EH (cell line): ENCODE measurements at places on chromosomes 12 and 14.

GRCh38 chr12:117994551-117995438, 21.7 kb upstream of the RFC5 start:
- no peak for DNase-seq

- DNase-seq: no peak
Observed at GRCh38 chr14:33369972-33370371, 431.3 kb downstream of the NPAS3 start.

GRCh38 chr14:89331398-89331797, 85.6 kb downstream of the FOXN3 start:
- no peak for DNase-seq

DNA sequence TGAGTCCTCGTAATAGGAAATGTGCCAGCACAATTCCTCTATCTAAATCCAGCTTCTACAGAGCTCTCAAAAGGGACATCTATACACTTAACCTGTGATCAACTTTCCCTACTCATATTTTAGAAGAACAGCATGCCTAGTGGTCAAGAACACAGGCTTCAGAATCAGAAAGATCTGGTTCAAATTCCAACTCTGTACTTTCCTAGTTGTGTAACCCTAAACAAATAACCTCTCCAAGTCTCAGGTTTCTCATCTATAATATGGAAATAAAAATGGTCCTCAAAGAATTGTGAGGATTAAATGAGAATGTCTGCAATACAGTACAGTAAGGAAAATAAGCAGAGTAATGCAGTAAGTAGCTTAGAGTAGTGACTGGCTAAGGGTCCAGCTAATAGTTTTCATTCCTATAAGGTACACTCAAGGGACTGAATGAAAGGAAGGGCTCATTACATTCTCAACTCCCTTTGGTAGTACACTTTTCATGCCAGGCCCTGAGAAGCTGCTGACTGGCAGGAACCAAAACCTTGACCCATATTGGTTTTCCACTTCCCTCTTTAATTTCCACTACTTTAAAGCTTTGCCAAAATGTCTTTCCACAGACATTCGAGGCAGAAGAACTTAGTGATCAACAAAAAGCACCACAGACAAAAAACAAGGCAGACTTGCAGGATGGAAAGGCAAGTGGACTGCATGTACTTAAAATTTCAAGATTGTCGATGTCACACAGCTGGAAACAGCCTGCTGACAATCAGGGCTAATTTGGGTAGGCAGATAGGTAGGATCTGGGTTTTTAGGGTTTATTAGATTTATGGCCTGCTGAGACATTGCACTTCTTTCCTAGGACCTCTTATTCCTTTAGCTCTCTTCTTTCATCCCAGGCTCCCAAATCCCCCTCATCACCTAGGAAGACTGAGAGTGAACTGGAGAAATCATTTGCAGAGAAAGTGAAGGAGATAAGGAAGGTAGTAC, 4.3 kb downstream of the CCDC196 start:
- no peak for DNase-seq

GRCh38 chr14:51715250-51715649, 63.5 kb downstream of the FRMD6 start:
- DNase-seq: no peak

DNA sequence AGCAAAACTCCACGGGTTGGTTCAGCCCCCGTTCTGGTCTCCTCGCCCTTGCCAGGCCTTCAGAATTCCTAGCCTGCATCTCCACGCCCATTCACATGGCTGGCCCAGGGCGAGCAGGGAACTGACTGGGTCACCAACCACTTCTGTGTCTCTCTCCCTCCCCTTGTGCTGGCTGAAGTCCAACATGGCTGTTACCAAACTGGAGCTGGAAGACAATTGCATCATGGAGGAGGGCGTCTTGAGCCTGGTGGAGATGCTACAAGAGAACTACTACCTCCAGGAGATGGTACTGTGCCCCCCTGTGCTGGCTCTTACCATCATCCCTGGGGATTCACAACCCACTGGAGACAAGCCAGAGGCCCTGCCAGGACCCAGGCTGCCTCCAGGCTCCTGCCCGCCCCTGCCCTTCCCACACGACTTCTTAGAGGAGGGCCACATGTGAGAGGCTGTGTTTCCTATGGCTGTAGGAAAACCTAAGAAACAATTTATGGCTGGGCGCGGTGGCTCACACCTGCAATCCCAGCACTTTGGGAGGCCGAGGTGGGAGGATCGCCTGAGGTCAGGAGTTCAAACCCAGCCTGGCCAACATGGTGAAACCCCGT, 9.9 kb downstream of the LRRC74A start:
- peak; percentile 18 for DNase-seq

DNA sequence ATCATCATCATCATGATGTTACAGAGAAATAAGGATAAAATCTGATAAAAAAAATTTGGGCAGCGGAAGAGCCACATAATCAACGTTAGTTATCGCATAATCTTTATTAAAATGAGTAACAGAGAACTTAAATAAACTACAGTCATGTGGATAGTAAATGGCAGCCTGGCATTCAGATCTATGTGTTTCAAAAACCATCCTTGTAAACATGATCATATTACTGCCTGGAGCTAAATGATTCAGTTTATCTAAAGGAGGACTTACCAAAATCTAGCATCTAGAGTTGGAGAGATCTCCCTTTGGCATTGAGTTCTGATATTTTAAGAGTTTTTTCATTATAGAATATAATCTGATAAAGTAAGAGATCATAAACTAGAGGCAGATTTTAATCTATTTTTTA, 200.1 kb upstream of the MGAT4C start:
- DNase-seq: no peak

- no peak for DNase-seq
Observed at GRCh38 chr14:28061006-28061405, 705.6 kb upstream of the FOXG1 start.

- peak; percentile 49 for DNase-seq
Observed at GRCh38 chr12:101670007-101670671, 27.3 kb upstream of the CHPT1 start.

DNA sequence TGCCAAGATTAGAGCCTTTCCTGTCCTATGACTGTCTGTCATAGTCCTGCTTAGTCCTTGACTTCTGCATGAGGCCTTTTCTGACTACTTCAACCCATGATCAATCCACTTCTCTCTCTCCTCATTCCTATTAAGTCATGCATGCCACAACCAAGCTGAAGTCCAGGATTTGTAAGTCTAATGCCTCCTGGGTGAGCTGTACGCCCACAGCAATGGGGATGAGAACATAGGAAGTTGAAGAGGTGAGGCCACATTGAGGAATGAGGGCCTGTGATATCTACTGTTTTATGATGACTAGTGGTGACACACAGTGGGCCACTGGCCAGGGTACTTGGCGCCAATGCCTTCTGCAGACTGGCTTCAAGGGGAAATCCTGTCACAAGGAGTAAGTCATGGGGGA, 994.1 kb upstream of the TMEM132C start:
- peak; percentile 95 for DNase-seq

DNA sequence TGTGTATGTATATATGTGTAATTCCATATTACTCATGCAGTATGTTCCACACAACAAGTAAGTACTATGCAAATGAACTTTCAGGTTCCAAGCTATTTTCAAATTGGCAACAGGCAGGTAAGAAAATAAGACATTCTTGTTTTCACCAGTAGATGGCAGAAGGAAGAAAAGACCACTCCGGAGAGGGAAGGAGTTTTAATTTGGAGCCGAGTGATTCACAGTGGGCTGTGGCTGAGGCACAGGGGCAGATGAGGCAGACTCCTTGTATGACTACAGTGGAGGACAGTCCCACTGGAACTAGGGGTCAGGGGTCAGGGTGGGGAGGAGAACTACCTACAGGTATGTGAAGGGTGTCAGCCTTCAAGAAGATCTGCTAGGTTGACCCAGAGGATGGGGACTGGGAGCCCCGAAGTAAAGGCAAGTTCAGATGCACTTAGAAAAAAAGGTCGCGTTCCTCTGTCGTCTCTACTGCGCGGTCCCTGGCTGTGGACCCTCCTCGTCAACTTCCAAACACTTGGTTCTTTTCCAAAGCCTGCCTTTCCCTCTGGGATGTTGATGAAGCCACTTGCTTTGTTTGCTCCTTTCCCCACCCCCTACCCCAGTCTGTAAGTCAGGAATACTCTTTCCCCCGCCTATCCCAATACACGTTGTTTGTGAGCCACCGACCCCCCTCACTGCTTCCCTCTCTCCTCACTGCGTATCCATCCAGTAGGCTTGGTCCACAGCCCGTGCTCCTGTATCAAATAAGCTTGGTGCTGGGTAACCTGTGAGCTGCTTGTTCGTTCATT, 24.1 kb downstream of the DDX47 start:
- DNase-seq: peak; percentile 86

- DNase-seq: no peak
Observed at GRCh38 chr12:107351713-107352112, 258.4 kb upstream of the CRY1 start.

- DNase-seq: no peak
Observed at GRCh38 chr14:60189923-60190840, 25.0 kb upstream of the DHRS7 start.

DNA sequence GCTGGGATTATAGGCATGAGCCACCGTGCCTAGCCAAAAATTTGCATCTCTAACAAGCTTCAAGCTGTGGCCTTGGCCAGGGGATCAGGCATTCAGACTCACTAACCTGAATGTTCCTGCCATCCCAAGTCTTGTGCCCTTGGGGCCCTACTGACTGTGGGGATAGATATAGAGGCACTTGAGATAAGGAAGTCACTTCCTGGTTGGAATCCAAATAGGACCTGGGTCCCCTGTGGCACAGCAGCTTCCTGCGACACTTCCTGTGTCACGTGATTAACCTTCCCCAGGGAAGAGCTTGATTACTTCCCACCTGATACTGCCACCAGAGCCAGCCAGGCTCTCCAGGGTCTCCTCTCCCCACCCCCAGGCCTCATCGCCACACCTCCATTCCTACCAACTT, 128.2 kb downstream of the BCL11B start:
- no peak for DNase-seq

GRCh38 chr12:27396216-27396815, 50.2 kb upstream of the SMCO2 start:
- no peak for DNase-seq

DNA sequence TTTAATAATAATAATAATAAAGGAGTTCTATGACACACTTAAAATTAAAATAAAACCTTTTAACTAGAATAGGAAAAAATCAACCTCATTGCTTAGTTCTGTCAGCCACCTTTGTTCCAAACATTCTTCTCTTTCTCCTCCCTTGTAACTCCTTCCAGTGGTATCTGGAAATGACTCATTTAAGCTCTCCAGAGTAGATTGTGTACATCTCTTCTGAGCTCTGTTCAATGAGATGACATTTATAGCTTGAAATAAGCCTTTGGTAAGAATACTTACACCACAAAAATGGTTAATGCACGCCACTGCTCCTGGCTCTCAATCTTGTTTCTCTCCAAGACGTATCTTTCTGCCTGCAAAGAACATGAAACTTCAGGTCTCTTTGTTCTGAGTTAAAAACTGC, 70.3 kb downstream of the STAB2 start:
- DNase-seq: peak; percentile 18

GRCh38 chr12:3661028-3661427, 91.9 kb downstream of the CRACR2A start:
- DNase-seq: no peak

DNA sequence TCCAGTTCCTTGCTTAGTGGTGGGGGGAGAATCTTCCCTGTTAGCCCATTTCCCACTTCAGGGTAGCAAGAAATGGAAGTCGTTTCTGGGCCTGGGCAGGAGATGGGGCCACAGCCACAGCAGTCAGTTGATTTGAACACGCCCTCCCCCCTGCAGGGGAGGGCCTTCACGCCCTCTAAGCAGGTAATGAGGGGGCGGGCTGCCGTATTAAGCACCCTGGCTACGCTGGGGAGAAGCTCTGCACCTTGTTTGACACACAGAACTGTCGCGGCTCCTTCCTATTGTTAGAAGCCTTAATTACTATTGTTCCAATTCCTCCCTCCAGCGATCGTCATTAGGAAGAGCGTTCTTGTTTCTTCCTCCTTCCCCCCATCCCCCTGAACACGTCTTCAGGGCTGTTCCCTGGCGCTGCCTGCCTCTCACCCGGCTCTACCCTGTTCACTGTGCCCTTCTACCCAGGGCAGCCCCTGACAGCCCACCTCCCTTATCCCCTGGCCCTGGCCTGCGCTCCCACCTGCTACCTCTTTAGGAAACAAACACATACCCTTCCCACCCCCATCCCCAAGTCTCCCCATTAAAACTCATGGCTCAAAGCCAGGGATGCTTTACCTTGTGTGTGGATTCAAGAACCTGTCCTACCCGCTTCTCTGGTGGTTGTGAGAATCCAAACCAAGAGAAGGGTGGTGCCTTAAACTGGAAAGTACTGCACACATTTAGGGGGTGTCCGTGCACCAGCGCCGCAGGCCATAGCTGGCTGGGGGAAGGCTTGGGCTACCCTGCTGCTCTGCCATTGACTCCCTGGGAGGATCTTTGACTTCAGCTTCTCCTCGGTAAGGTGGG, 137.6 kb downstream of the TSPAN9 start:
- no peak for DNase-seq

DNA sequence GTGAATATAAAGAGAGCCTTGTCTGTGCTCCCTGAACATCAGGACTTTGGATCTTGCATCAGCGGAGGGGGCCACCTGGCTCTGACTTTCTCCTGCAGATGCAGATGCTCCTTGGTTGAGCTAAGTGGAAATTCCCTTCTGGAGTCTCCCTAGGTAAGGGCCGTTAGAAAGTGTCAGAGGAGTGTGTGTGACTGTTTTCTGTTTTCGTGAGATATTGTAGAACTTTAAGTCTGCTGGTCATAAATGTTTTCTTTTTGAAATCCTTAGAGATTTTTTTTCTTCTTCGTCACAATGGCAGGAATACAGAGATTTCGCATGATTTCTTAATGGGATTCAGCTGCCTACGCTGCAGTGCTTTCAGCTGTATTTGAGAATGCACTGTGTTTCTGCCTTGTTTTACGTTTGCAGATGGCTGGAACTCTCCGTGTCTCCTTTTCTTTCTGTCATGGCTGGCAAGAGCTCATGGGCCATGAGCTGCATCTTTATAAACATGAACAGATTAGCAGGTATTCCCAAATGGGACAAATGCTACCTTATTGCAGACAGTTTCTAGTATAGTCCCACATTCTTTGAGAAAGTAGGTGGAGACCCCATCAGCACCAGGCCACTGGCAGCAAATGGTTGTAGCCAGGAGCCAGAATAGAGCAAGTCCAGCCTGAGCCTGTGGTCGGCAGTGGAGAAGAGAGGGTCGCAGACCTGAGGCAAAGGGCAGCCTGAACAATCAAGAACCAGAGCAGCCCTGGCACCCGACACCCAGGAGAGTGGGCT, 76.2 kb upstream of the FRMD6 start:
- no peak for DNase-seq

DNA sequence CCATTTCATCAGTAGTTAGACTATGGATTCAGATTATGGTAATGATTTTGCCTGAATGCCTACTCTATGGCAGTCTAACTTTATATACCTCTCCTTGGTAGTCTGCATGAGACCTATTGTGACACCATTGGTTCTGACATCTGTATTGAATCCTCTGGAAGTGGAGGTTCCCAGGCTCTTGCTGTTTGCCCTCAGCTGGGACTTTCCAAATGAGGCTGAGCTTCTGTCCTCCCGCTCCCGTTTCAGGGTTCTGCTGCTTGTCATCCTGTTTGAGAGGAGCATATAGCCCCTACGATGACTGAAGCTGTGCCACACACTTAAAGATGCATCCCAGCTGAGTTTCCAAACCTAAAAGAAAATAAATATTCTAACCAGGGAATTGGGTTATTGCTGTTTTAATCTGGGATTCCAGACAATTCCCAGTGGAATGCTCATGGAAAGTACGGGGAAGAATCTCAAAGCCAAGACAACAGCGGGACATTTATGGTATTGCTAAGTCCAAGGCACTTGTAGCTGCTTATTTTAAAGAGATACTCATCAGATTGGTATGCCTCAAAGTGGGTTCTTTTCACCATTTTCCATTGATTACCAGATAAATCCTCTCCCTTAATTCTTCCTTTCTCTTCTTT, 105.9 kb downstream of the ETV6 start:
- peak; percentile 71 for DNase-seq

- DNase-seq: peak; percentile 60
Observed at GRCh38 chr12:124759841-124760503, 103.7 kb downstream of the SCARB1 start.
